ENCODE measurements at places on chromosomes 13 and 19. TPM values are rescaled to one million over a fixed set of nuclear protein-coding genes. Genes with fewer than 3 reads are reported as not detected.

Gene ZNF99
- total RNA-seq, result not detected

Gene ZNF43
- total RNA-seq, result 2.9 TPM

Gene C19orf81
- total RNA-seq, result 7.6 TPM

Gene KIR2DL3
- total RNA-seq, result not detected

Gene NXNL1
- not detected for total RNA-seq

Gene PRKCG
- 7.3 TPM for total RNA-seq
